ENCODE measurements at places on chromosomes 6 and 20. TPM values are rescaled to one million over a fixed set of nuclear protein-coding genes. Genes with fewer than 3 reads are reported as not detected.

GRCh38 chr20:49758781-49759180, 45.1 kb upstream of the B4GALT5 start:
- DNase-seq: no peak

DNA sequence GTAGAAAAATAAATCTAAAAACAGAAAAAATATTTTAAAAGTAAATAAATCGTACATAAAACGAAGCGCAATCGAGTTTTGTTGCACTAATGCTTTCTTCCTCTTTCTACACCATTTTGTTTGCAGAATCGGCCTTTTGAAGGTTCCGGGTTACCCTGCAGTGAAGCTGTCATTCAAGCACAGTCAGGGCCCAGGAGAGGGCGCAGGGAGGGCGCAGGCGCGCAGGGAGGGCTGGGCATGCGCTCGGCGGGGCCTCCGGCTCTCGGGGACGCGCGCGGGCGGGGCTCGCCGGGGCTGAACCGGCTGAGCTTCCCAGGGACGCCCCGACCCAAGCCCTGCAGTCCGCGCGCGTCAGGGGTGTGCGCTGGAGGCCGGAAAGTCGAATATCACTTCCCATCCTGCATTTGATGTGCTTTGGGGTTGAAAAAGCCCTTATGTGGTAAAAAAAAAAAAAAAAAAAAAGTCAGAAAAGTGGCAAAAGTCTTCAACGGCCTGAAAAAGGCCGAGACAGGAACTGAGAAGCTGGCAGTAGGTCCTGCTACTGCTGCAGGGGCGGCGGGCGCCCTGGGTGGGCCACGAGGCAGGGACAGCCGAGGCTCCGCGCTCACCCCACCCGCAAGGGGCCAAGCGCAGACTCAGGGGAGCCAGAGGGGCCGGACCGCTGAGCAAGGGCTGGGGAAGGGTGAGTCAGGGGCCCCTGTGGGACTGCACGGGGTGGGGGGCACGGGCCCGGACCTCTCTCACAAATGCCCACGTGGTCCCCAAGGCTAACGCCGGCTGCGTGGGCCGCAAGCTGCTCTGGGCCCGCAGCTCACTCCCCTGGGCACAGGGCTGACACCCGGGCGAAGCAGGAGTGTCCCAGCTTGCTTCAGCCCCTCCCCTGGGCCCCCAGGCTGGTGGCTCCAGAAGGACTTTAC, 40.5 kb downstream of the THBS2 start:
- DNase-seq: peak; percentile 88

DNA sequence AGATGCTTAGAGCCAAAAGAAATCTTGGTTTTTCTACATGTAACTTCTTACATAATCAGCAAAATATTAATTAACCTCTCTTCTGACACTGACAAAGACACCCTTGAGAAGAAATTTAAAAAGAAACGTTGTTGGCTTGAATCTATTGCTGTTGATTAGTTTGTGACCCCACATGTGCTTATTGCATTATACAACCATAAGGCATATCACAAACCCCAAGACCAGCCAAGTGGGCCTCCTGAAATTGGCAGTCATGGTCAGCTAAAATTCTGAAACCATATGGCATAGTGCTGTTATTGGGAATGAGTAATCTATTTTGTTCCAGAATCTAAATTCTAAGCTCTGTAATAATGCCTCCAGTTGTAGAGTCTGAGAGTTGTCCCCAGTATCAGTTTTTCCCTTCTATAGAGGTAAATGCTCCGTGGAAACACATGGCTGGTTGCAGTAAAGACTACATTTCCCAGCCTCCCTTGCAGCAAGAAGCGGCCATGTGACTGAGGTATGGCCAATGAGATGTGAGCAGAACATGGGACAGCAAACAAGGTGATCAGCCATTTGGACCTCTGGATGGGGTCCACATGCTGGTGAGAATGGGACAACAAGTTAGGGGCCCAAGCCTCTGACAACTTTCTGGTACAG, 42.3 kb upstream of the PTPN1 start:
- peak; percentile 76 for DNase-seq

Gene RFX6
- polyA plus RNA-seq: not detected

Gene PRL
- polyA plus RNA-seq: 0.67 TPM

Gene CTCFL
- 0.21 TPM for polyA plus RNA-seq

Gene MYH7B
- 48.9 TPM for polyA plus RNA-seq

DNA sequence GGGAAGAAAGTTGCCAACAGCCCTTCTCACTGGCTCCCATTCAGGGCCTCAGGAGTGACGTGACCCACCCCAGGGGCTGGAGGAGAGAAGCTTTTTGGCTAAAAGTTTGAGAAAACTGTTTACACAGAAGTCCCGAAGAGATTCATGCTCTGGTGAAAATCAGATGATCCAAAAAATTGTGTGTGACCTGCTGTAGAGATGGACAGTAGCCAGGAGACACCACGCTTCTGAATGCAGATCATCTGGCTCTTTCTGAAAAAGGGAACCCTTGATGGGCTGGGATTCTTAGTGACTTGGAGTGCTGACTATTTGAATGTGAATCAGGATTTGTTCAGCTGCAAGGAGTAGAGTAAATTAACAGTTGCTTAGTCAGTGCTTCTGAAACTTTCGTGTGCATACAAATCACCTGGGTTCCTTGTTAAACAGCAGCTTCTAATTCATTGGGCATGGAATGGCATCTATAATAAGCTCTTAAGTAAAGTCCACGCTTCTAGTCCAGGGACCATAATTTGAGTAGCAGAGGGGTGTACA, 265.1 kb downstream of the PREX1 start:
- DNase-seq: no peak

Gene SAMHD1
- 22.2 TPM for polyA plus RNA-seq

DNA sequence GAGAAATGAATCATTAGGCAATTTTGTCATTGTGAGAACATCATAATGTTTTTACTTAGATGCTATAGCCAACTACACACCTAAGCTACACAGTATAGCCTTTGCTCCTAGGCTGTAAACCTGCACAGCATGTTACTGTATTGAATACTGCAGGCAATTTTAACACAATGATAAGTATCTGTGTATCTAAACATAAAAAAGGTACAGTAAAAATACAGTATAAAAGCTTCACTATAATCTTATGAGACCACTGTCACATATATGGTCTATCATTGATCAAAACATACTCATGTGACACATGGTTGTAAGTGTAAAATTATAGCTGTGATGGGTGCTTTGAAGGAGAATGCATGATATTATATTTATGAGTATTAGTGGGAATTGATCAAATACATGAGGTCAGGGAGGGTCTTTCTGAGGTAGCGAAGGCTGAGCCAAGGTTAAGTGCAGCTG, 29.2 kb upstream of the CCN2 start:
- no peak for DNase-seq

Gene TAGAP
- 0.77 TPM for polyA plus RNA-seq

- no peak for DNase-seq
Measured at GRCh38 chr6:167742719-167743303, 83.9 kb upstream of the AFDN start.

Gene PACSIN1
- 1.1 TPM for polyA plus RNA-seq
